ENCODE measurements at places on chromosomes 3 and 15.

- peaks cover 26% of the 10 kb centered on the region for H3K4me1 ChIP-seq
- H3K27me3 ChIP-seq, result peaks cover 87% of the 10 kb centered on the region
- no peak overlapping the region for H3K27ac ChIP-seq
- no peak for DNase-seq
- peaks cover 2% of the 10 kb centered on the region for H3K36me3 ChIP-seq
- no peak overlapping the region for H3K4me3 ChIP-seq
Observed at GRCh38 chr3:138938056-138938876, 8.7 kb downstream of the FOXL2 start.

DNA sequence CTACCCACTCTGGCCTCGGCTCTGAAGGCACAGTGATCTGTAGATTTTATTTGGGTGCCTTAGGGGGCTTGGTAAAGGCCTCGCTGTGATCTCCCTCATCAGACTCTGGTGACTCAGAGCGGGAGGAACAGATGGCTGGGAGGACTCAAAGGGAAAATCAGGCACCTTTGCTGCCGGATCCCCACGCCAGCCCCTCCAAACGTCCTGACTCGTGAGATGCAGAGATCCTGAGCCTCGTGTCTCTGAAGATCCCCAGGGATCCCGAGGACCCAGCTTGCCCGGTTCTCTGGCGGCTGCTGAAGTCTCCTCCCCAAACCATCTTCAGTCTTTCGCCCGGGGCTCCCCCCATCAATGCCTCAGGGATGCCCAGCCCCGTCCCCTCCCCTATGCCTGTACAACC lies 32.8 kb downstream of the MUC20 start:
- peaks cover 17% of the 10 kb centered on the region for H3K27me3 ChIP-seq
- DNase-seq, result no peak
- H3K27ac ChIP-seq, result no peak overlapping the region
- H3K36me3 ChIP-seq, result no peaks in the 10 kb centered on the region
- H3K4me1 ChIP-seq, result peaks cover 18% of the 10 kb centered on the region

- H3K27ac ChIP-seq, result no peak overlapping the region
- H3K4me1 ChIP-seq, result peaks cover 2% of the 10 kb centered on the region
- no peak overlapping the region for H3K4me3 ChIP-seq
- H3K27me3 ChIP-seq, result peaks cover 23% of the 10 kb centered on the region
Observed at GRCh38 chr15:44216958-44217357, 21.9 kb upstream of the FRMD5 start.

- H3K36me3 ChIP-seq, result no peaks in the 10 kb centered on the region
- no peak overlapping the region for H3K27ac ChIP-seq
- H3K4me1 ChIP-seq, result no peaks in the 10 kb centered on the region
- H3K27me3 ChIP-seq, result no peaks in the 10 kb centered on the region
- DNase-seq, result no peak
Observed at GRCh38 chr3:62570888-62571287, 197.5 kb upstream of the FEZF2 start.

- H3K27me3 ChIP-seq, result peaks cover 29% of the 10 kb centered on the region
- no peaks in the 10 kb centered on the region for H3K36me3 ChIP-seq
- no peak overlapping the region for H3K27ac ChIP-seq
- no peak overlapping the region for H3K4me3 ChIP-seq
- DNase-seq, result no peak
Observed at GRCh38 chr3:44104043-44104442, 137.6 kb upstream of the TOPAZ1 start.

DNA sequence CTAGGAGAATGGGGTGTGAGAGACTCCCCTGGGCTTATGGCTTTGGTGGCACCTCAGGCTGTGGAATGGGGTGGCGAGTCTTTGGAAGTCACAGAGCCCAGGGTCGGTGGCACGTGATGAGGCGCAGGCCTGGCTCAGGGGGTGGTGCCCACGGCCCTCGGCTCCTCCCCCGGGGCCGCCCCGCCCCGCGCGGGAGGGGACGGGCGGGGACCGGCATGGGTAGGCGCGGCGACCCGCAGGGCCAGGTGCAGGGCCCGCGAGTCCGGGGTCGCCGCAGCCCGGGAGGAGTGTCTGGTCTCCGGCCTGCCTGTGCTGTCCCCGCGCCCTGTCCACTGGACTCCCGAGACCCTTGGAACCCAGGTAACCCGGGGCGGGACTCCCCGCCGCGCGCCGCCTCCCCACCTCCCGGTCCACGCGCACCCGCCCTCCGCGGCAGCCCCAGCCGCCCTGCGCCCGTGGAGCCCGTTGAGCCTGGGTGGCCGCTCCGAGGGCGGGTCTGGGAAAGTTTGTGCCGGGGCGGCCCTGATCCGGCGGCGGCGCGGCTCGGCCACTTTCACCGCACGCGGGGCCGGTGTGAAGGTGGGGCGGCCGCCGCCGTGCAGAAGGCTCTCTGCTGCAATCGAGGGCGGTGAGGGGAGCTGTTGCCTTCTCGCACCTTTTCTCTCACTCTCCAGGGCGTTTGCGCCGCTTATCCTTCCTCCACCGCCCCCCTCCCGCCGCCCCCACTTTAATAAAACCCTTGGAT lies at the start of gene PAQR5:
TSS of gene PAQR5 (plus strand) at position 216 of the 745 bp plus-strand sequence. CDS start 61,169 bp downstream, outside the sequence.
- H3K4me3 ChIP-seq, result no peak within 1 kb of the TSS
- no peak for DNase-seq
- H3K27ac ChIP-seq, result no peak within 1 kb of the TSS
- H3K4me1 ChIP-seq, result no peaks in the 10 kb centered on the region
- H3K36me3 ChIP-seq, result no peaks in the 10 kb centered on the region

GRCh38 chr15:31389576-31389975 lies 62.9 kb downstream of the KLF13 start:
- peaks cover 29% of the 10 kb centered on the region for H3K36me3 ChIP-seq
- peaks cover 65% of the 10 kb centered on the region for H3K4me1 ChIP-seq
- DNase-seq, result no peak
- H3K27ac ChIP-seq, result peak overlapping the region; percentile 27
- H3K27me3 ChIP-seq, result no peaks in the 10 kb centered on the region

GRCh38 chr15:38084289-38084688 lies 149.8 kb downstream of the TMCO5A start:
- peaks cover 24% of the 10 kb centered on the region for H3K4me1 ChIP-seq
- peak; percentile 19 for DNase-seq
- H3K27ac ChIP-seq, result no peak overlapping the region
- peaks cover 51% of the 10 kb centered on the region for H3K27me3 ChIP-seq

DNA sequence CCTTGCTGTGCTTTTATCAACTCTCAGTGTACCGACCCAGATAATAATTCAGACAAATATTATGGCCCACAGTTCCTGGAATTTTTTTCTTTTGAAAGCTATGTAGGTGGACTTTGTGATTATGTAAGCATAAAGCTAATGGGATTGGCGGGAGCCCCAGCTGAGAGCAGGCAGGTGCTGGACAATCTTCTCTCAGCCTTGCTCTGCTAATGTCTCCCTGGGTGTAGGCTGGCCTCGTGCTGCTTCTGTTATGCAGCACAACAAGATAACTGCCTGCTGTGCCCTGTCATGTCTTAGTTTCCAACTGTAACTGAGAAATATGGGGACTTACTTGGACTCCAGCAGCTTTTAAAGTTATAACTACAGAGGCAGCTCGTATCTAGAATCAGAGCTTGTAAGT lies 415.0 kb downstream of the PDCD6IP start:
- no peaks in the 10 kb centered on the region for H3K36me3 ChIP-seq
- no peaks in the 10 kb centered on the region for H3K27me3 ChIP-seq
- H3K27ac ChIP-seq, result no peak overlapping the region
- H3K4me1 ChIP-seq, result no peaks in the 10 kb centered on the region
- DNase-seq, result no peak
- H3K4me3 ChIP-seq, result no peak overlapping the region

DNA sequence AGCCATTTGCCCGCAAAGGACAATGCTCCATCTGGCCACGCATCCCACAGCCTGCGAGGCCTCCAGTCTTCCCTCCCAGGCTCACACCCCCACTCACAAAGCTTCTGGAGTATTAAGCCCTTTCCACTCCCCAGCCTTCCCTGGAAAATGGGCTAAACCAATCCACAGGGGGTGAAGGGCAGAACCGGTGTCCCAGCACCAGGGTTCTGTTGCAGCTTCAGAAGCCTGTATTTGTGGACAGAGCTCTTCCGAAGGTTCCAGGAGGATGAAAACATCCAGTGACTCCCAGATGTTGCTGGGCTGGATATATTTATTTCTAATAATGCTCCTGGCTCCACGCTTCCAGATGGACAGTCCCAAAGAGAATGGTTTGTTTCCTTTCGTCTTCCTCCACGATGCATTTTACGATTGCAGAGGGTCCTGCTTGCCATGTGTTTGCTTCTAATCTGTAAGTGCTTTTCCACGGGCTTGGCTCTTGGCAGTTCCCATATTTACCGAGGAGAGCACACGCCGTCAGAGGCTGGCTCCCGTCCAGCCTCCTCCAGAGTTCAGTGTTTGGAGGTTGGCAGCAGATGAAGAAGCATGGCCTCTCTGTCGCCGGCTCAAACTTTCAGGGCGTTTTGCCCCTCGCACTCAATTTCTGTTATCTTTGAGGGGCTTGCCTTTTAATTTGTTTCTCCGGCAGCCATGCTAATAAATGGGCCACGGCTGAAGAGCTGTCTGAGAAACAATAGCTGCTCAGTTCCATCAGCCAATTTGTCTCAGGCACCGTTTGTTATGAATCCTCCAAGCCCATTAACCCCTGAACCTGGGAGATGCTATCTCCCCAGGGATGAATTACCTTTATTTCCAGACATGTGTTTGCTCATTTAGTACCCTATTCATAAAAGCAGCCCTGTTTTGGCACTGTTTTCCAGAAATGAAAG lies 367.9 kb upstream of the PROK2 start:
- DNase-seq, result no peak
- H3K4me3 ChIP-seq, result no peak overlapping the region
- no peak overlapping the region for H3K27ac ChIP-seq
- peaks cover 3% of the 10 kb centered on the region for H3K36me3 ChIP-seq
- peaks cover 3% of the 10 kb centered on the region for H3K4me1 ChIP-seq

DNA sequence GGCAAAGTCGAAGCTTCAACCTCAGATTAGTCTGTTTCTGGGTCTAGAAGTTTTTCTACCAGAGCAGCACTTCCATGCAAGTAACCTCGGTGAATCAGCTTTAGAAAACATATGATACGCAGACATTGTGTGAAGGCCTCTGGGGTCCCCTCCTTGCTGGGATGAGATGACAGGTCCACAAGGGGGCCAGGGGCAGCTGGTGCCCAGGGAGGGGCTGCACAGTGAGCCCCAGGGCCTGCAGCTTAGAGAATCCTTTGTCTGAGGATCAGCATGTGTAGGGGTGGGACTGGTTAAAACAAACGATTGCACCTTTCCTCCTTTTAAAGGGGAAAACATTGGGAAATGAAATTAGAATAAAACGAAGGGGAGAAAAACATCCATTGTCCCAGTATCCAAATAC lies 47.5 kb upstream of the TLE3 start:
- H3K4me1 ChIP-seq, result peaks cover 26% of the 10 kb centered on the region
- peaks cover 46% of the 10 kb centered on the region for H3K27me3 ChIP-seq
- no peak overlapping the region for H3K4me3 ChIP-seq
- no peak overlapping the region for H3K27ac ChIP-seq
- no peaks in the 10 kb centered on the region for H3K36me3 ChIP-seq

- H3K4me3 ChIP-seq, result no peak overlapping the region
- H3K27ac ChIP-seq, result no peak overlapping the region
- H3K27me3 ChIP-seq, result peaks cover 4% of the 10 kb centered on the region
- DNase-seq, result no peak
- no peaks in the 10 kb centered on the region for H3K4me1 ChIP-seq
Observed at GRCh38 chr3:37627951-37628620, 233.6 kb upstream of the CTDSPL start.

- H3K27ac ChIP-seq, result no peak overlapping the region
- H3K36me3 ChIP-seq, result no peaks in the 10 kb centered on the region
- no peak overlapping the region for H3K4me3 ChIP-seq
- no peak for DNase-seq
- H3K4me1 ChIP-seq, result no peaks in the 10 kb centered on the region
Observed at GRCh38 chr15:86690566-86690965, 610.9 kb downstream of the AGBL1 start.

DNA sequence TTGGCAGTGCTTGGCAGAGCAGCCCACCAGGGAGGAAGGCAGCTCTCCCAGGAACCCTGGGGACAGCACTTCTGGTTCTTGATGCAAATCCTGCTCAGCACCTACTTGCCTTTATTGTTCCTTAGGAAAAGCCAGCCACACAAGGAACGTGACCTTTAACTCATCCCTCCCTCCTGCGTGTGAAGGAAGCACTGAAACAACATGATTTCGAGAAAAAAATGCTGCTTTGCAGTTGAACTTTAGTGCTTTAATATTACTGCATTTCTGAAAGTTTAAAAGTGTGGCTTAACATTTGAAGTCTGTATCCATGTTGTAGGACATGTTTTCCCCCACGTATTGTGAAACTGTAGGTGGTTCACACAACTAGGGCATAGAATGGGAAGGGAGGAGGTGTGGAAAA lies 50.4 kb upstream of the CTNNB1 start:
- no peak for DNase-seq
- no peaks in the 10 kb centered on the region for H3K27me3 ChIP-seq
- H3K4me3 ChIP-seq, result no peak overlapping the region

Data from activated CD4-positive, alpha-beta memory T cell treated with anti-CD3 and anti-CD28 coated beads, Interleukin-2, amount 10 ng/mL, durations not matched to agents 7 days and 5 days (primary cell).